Stimulated activated CD4-positive, alpha-beta T cell treated with anti-CD3 and anti-CD28 coated beads, Interleukin-15, amount 100 ng/mL, for 1 hour (primary cell): ENCODE measurements at places on chromosomes 11 and 22.
A peak's percentile ranks its signal among the peaks of the same experiment; 100 is the strongest.

GRCh38 chr22:20953668-20954500 lies 13.2 kb upstream of the AIFM3 start:
- DNase-seq, result no peak

GRCh38 chr22:38694049-38694448 lies 6.7 kb downstream of the JOSD1 start:
- DNase-seq, result no peak

- no peak for DNase-seq
Observed at GRCh38 chr11:33753304-33753967, 17.2 kb upstream of the CD59 start.

- no peak for DNase-seq
Observed at GRCh38 chr22:31840585-31840984, 86.8 kb downstream of the DEPDC5 start.

- DNase-seq, result no peak
Observed at GRCh38 chr11:34640050-34640923, 19.4 kb downstream of the EHF start.

GRCh38 chr11:2314136-2314524 lies 12.3 kb downstream of the TSPAN32 start:
- DNase-seq, result no peak

GRCh38 chr11:33664827-33665226 lies 35.8 kb downstream of the C11orf91 start:
- no peak for DNase-seq

- DNase-seq, result no peak
Observed at GRCh38 chr11:27281740-27282590, 81.0 kb downstream of the CCDC34 start.

- no peak for DNase-seq
Observed at GRCh38 chr22:50136581-50137015, 33.9 kb upstream of the PANX2 start.

DNA sequence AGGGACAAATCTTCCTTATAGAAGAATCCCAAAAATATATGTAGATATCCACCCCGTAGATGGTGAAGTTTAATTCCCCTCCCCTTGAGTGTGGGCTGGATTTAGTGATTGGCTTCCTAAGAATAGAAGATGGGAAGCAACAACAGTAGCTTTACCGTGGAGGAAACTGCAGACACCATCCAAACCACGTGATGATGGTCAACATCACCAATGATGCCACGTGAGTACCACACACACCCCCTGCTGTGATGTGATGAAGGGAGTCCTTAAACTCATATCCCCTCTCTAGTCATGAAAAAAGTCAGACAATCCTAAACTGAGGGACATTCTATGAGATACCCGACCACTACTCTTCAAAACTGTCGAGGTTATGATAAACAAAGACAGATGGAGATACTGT lies 76.4 kb upstream of the SLC22A12 start:
- DNase-seq, result no peak

DNA sequence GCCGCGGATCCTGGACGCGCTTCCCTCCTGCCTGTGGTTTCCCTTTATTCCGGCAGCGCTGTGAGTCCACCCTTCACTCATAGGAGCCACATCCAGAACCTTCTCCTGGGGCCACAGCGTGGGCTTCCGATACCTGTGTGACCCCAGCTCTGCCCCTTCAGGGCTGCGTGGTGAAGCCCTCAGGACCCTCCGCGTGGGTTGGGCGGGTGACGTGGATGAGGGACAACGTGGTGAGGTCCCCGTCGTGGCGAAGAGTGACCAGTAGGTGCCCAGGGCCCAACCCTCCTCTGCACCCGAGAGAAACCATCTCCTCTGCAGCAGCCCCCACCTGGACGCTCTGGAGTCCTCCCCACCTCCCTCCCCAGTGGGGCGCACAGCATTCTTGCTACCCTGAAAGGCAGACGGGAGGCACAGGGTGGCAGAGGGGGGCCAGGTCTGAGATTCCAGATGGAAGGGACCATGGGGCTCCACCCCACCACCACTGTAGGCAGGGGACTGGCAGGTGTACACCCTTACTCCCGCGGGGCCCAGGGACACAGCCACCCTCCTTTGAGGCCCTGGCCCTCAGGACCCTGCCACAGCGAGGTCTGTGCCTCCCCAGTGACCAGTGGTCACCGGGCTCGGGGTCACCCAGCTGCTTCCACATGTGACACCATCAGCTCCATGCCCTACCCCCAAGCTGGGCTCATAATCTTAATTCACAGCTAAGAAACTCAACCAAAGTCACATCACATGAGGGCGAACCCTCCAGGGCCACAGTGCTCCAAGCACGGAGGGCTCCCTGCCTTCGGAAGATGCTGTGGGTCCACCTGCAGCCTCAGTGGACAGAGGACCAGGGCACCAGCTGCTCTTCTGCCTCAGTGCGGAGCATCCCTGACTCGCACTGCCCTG lies 3.4 kb upstream of the ZBED4 start:
- DNase-seq, result no peak

DNA sequence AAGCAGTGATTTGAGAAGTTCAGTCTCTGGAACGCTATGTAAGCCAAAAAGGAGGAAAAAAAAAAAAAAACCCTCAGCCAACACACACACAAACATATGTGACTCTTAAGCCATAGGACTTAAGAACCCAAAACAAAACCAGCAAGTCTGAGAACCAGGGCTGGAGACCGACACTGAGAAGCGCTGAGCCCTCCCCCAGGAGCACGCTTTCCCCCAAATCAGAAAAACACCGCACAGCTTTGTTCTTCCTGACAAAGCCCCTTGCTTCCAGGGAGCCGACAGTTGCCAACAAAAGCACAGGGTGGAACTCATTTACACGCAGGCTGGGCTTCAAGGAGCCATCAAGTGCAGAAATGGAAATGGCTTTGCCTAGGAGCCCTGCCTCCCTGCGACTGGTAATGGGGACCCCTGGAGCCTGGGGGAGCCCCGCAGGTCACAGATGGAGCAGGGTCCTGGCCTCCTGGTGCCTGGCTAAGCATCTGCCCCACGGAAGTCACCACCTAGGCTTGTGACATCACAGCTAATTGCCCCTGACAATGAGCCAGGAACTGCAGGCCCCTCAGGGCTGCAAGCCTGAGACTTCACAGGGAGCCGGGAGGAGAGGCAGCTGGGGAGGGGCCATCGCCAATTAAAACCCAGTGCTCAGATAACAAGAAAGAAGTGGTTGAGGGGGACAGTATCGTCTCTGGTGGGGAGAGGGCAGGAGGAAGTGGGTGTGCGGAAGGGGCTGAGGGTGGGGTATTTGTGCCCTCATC lies 66.9 kb downstream of the NFAM1 start:
- no peak for DNase-seq

GRCh38 chr11:33651555-33651954 lies 49.1 kb downstream of the C11orf91 start:
- DNase-seq, result no peak

DNA sequence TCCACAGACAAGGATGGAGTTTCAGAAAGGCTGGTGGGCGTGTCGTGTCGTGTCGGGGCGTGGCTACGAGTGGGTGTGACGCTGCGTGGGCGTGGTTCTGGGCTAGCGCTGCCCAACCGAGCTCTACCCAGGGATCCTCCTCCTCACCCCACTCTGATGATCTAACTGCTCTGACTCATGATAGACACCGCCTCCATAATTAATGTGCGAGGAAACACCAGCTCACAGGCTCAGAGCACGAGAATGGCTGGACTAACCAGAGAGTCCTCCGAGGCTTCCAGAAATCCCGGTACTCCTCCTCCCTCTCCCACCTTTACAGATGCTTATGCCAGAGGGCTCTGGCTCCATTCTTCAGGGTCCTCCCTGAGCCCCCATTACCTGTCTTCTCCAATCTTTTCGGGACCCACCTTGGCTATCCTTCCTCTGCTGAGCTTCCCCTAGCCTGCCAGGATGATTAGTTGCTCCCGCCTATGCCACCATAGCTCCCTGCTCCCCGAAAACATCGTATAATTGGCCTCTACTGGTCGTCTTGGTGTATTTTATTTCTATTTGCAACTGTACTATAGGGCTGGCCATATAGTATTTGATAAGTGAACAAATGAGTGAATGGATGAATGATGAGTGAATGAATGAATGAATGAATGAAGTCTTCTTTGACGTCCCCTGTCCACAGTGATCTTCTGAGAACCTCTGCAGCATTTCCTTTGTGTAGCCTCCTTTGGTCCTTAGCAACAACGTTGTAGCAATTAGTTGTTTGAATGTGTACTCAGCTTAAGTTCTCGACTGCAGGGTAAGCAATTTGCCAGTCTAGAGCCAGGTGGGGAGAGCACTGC lies 21.7 kb downstream of the TMPRSS13 start:
- peak; percentile 50 for DNase-seq

DNA sequence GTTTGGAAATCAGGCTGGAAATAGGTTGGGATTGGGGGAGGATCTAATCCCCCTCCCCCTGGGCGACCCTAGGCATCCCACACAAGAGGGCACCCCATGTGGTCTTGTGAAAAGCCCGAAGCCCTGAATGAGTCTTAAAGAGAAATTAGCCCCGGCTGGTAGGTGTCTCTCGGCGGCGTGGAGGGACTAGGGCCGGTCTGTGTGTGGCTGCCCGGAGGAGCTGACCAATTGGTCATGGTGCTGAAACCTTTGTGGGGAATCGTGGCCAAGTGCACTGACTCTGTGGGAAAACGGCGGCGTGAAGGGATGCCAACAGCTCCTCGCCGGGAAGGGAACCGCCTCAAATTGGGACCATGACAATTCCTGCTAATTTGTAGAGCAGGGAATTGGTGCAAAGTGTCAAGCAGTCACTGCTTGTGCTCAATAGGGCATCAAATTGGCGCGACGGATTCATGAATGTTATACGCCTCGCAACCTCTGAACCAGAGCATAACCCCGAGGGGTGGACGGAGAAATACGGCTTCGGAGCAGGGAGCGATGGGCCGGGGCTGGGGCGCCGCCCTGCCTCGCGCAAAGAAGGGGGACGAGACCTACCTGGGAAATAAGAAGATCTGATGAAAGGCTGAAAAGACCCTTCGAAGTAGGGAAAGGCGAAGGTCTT lies 1.5 kb downstream of the DBX1 start:
- DNase-seq, result no peak

GRCh38 chr11:77438487-77438886 lies 35.4 kb downstream of the PAK1 start:
- no peak for DNase-seq

DNA sequence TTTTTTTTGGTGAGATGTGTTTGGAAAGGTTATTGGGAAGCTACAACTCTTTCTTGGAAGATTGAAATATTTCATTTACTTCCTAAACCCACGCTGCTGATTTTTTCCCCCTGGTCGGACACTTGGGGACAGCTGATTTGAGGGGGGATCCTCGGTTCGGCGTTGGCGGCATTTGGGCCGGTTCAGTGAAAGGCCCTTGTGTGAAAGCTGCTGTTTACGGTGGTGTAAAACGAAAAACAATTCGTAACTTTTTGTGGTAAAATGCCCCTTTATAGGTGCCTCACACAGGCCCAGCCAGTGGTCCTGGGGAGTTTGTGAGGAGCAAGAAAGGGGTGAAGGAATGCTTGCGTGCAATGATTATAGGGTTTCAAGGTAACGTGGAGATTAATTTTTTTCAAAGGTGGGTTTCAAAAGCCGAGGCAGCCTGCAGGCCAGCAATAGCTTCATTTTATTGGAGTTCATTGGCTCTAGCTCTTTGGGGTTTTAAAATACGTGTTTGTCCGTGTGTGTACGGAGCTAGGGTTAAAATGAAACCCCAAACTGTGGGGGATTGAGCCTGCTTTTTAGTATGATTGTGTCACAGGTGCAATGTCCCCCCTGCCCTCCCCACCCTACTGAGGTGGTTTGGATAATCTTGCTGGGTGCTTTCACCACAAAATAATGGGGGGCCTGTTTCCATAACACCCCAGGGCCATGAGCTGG lies 77.2 kb upstream of the PPARA start:
- DNase-seq, result no peak

- peak; percentile 54 for DNase-seq
Observed at GRCh38 chr11:124875943-124876817, 10.9 kb downstream of the ROBO3 start.

DNA sequence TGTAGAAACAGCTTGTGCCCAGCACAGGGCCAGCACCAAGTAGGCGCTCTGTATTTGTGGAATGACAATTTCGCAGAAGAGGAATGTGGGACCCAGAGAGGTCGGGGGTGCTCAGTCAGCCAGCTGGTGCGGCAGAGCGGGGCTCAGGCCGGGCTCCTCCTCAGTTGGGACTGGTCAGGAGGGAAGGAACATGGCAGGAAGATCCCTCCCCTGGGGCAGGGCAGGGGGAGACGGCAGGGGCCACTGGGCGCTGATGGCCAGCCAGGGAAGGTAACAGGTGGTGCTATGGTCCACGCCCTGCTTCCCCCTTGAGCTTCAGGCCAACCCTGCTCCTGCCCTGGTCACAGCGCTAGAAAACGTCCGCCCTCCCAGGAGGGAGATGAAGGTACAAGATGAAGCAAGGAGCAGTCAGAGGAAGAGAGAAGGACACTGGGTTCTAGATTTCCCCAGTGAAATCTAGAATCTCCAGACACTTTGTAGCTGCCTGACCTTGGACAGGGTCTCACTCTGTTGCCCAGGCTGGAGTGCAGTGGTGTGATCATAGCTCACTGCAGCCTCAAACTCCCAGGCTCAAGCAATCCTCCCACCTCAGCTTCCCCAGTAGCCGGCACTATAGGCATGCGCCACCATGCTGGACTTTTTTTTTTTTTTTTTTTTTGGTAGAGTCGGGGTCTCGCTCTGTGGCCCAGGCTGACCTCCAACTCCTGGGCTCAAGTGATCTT lies 13.5 kb upstream of the SPI1 start:
- DNase-seq, result no peak

DNA sequence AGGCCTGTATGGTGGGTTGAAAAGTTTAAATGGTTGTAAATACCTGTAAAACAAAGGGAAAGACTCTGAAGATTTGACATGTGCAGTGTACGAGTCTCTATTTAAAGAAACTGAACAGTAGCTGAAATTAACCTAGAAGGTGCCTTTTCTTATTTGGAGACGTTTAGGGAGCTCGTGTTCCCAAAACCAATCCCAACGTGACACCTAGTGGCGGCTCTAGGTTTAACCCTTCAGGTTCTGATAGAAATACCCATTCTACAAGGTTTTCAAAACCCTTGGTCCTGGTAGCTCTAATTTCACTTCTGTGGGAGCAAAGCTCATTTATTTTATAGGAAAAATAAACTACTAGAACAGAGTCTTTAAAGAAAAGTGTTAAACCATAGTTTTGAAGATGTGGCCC lies 258.3 kb downstream of the LRRC4C start:
- DNase-seq, result no peak

GRCh38 chr22:48898524-48899250 lies 929.0 kb downstream of the BRD1 start:
- DNase-seq, result no peak

- DNase-seq, result no peak
Observed at GRCh38 chr11:8749202-8749601, 66.6 kb downstream of the RPL27A start.

- no peak for DNase-seq
Observed at GRCh38 chr11:8192896-8193209, 24.0 kb upstream of the RIC3 start.

- no peak for DNase-seq
Observed at GRCh38 chr11:72751116-72752087, 806 bp downstream of the ARAP1 start.

- no peak for DNase-seq
Observed at GRCh38 chr22:30017375-30018223, 62.7 kb upstream of the HORMAD2 start.
